Thyroid gland (tissue), 4 donors: ENCODE measurements at places on chromosomes 2 and 18.

GRCh38 chr2:98907966-98908905, 27.8 kb downstream of the CRACDL start:
- no peak for DNase-seq

DNA sequence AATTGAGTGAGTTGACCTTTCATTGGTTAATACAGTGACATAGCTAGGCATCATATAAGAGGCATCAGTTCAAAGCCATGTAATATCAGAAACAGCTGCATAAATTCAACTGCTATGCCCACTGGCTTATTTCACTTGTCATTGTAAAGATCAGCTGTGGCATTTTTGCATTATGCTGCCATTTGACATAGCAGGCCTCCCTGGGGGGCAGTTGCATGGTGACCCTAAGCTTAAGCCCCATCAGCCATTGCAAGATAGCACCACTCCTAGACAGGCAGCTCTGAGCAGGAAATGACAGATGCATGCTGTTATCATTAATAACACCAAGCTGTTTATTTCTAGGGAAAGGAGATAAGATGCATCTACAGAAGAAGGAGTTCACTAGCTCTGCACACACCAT, 233.4 kb upstream of the CNTNAP5 start:
- no peak for DNase-seq

- DNase-seq: no peak
These were observed 958 bp upstream of the ALLC start for GRCh38 chr2:3656762-3657721.

DNA sequence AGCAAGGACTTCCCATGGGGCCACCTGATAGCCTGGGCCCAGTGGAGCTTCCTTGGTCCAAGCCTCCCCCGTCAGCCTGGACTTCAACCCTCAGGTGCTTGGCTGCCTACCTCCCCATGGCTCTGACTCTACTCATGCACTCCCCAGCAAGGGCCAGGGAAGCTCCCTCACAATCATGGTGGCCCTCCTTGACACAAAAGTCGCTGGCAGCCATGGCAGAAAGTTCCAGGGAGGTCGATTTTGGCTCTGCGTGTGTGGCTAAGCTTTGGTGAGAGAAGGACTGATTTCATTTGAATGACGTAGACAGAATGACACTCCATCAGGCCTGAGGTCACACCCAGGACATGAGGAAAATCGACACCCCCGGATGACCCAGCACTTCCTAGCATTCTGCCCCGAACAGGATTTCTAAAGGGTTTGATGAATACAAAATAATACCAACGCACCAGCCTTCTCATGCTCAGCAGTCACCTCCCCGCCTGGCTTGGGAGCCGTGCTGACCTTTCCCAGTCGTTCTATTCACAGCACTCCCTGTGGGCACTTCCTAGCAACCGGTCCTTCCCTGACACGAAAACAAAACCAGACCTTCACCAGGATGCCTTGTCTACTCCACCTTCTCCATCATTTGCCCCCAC, 52.7 kb downstream of the LBH start:
- no peak for DNase-seq

GRCh38 chr18:8516371-8517250, 92.6 kb upstream of the RAB12 start:
- no peak for DNase-seq

- peak; percentile 39 for DNase-seq
These were observed 44.4 kb downstream of the BCL2L11 start for GRCh38 chr2:111165084-111165483.

DNA sequence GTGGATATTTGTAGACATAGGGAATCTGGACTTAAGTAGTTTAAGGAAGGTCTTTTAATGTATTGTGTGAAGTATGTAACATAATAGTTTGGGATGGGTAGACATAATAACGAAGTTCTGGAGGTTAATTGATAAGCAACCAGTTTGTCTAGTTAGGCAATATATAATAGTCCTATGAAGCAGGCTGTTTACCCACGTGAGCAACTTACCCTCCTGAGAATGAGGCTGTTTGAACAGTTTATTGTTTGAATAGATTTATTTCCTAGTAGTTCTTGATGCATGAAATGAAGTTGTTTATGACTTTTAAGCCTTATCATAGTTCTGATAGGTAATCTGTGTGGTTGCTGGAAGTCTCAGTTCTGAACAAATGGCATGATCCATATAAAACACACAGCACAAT, 361.5 kb downstream of the GALNT13 start:
- DNase-seq: no peak

GRCh38 chr18:63100630-63101055, 218.9 kb downstream of the BCL2 start:
- no peak for DNase-seq

- no peak for DNase-seq
These were observed 38.2 kb downstream of the SESTD1 start for GRCh38 chr2:179226203-179226960.

DNA sequence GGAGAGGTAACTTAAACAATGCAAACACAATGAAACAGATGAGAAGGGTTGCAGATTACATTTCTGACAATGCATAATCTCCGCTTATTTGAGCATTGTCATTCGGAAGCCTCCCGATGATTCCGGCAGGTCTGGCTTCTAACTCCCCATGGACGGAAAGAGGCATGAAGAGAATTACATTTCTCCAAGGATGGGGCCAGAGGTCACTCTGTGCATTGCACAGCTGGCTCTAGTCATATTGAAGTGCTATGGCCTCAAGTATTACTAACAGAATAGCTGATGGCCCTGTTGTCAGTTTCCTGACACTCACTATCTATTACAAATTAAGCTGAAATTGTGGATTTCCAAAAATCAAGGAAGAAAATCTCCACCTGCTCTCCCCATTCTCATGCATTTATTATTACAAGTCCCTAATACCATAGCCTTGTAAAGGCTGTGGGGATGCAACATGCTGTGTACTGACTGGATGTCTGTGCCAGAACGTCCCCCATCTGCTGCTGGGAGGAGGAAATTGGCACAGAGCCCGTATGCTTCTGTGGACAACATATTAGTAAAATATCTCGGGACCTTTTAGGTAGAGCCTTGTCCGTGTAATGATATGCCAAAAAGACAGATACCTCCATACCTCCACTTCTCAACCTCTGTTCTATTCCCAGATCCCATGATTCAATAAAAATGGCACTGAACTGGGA, 168.1 kb downstream of the SETBP1 start:
- no peak for DNase-seq

DNA sequence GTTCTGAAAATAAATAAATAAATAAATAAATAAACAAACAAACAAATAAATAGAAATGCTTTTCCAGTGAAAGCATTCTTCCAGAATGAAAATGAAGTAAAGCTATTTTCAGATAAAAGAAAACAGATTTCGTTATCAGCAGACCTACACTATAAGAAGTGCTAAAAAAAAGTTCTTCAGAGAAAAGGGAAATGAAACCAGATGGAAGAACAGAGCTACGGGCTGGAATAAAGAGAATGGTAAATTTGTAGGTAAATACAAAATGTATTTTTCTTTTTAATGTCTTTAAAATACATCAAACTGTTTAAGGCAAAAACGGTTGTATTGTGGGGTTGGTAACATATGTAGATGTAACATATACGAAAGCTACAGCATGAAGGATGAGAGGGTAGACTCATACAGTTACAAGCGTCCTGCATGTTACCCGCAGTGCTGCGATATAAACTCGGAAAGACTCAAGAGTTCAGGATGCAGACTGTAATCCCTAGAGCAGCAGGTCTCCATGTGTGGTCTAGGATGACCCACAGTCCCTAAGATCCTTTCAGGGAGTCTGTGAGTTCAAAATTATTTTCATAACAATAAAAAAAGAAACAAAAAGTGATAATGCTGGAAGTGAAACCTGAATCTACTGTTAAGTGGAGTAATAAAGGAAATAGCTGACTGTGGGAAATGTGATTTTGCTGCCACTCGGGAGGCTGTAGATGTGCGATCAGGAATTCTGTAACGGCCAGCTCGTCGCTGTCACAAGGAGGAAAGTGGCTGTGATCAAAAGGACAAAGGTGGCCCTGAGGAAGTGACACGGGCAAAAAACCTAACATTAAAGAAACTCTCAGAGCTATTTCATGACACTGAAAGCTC, 5.3 kb upstream of the RAB12 start:
- no peak for DNase-seq

DNA sequence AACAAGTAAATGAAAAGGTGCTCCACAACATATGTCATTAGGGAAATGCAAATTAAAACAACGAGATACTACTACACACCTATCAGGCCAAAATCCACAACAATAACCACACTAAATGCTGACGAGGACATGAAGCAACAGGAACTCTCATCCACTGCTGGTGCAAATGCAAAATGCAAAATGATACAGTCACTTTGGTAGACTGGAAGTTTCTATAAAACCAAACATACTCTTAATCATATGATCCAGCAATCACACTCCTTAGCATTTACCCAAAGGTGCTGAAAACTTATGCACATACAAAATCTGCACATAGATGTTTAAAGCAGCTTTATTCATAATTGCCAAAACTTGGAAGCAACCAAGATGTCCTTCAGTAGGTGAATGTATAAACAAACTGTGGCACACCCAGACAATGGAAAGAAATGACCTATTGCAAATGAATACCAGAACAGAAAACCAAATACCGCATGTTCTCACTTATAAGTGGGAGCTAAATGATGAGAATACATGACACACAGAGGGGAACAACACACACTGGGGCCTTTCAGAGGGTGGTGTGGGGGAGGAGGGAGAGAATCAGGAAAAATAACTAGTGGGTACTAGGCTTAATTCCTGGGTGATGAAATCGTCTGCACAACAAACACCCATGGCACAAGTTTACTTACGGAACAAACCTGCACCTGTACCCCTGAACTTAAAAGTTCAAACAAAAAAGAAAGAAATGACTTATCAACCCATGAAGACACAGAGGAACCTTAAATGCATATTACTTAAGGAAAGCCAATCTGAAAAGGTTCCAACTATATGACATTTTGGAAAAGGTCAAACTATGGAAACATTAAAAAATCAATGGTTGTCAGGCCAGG, 80.4 kb downstream of the ASXL2 start:
- DNase-seq: no peak

DNA sequence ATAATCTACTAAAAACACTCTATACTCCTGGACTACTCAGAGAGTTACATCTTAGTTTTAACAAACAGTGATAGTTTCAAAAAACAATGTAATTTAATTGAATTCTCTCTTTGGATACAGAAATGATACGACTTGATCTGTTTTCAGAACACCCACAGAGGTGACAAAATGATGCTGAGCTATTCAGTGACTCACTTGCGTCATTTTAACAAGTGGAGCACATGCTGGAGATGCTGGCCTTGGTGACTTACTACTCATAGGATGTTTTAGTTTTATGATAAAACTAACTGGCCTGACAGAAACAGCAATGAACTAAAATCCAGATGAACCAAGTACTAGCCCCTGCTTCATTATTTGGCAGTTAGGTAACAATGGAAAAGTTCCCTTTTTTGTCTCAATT, 101.3 kb upstream of the ITGB6 start:
- no peak for DNase-seq

DNA sequence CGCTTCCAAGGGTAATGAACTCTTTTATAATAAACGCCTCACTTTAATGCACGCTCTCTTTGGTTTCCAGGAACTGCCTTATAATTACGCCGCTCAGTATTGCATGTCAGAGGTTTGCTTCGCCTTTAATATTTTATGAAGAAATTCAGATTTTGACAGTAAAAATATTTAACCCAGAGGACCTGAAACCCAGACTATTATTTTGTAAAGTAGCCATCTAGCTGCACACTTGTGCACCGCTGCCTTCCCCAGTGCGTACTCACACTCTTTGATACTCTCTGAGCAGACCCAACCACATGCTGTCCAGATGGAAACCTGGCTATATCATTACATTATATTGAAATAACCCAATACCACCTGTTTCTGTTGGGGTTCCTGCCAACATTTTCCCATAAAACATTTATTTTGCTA, 270.1 kb downstream of the C1D start:
- no peak for DNase-seq

DNA sequence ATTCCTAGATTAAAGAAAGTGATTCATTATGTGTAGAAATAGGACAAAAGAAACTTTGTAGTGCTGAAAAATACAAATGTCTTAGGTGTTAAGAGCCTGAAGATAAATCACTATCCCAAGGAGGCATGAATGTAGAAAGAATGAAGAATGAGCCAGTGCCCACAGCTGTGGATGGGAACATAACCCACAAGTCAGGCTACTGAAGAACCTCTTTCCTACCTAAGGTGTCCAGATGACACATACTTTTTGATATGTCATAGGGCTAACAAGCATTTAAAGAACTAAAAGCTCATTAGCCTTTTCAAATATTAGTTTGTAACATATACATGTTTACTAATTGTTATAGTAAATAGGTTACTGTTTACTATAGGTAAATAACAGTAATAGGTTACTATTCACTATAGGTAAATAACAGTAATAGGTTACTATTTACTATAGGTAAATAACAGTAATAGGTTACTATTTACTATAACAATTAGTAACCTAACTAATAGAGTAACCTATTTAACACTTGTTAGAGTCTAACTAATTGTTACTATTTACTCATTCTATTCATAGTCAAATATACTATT, 275.0 kb upstream of the KYNU start:
- DNase-seq: no peak

GRCh38 chr2:70141902-70142589, 48.8 kb downstream of the C2orf42 start:
- peak; percentile 81 for DNase-seq

- no peak for DNase-seq
These were observed 154.3 kb downstream of the EIPR1 start for GRCh38 chr2:3223080-3223923.

GRCh38 chr2:11073776-11074175, 81.5 kb upstream of the SLC66A3 start:
- no peak for DNase-seq

DNA sequence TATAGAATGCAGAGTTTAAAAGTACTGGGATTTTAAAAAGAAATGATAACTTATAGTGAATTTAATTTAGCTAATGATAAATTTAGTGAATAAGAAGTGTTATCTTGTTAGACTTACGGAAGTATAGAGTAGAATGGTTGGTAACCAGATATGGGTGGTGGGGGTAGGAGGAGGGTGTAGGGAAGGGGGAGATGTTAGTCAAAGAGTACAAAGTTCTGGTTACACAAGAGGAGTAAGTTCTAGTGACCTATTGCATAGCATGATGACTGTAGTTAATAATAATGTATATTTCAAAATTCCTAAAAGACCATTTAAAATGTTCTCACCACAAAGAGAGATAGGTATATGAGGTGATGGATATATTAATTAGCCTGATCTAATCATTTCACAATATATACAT, 184.8 kb upstream of the STON1 start:
- no peak for DNase-seq

- DNase-seq: no peak
These were observed 19.8 kb upstream of the PLEK start for GRCh38 chr2:68345129-68345875.

- no peak for DNase-seq
These were observed 28.1 kb downstream of the CEP192 start for GRCh38 chr18:13019301-13019700.

- DNase-seq: peak; percentile 20
These were observed 6.2 kb upstream of the TMEM87B start for GRCh38 chr2:112048887-112049286.

DNA sequence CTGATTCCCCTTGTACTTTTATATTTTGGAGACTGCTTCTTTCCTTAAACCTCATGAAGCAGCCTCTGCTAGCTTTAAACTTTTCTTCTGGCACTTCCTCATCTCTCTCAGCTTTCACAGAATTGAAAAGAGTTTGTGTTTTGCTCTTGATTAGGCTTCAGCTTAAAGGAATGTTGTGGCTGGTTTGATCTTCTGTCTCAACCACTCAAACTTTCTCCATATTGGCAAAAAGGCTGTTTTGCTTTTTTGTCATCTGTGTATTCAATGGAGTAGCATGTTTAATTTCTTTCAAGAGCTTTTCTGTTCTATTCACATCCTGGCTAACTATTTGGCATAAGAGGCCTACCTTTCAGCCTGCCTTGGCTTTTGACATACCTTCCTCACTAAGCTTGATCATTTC, 36.3 kb upstream of the MSTN start:
- DNase-seq: no peak
